ENCODE measurements at places on chromosomes 5 and 9. TPM values are rescaled to one million over a fixed set of nuclear protein-coding genes. Genes with fewer than 3 reads are reported as not detected.

- H3K4me3 ChIP-seq = no peak overlapping the region
- no peaks in the 10 kb centered on the region for H3K4me1 ChIP-seq
- H3K27me3 ChIP-seq = no peaks in the 10 kb centered on the region
- H3K27ac ChIP-seq = no peak overlapping the region
- DNase-seq = no peak
These were observed 258.1 kb upstream of the IRX2 start for GRCh38 chr5:3009605-3010004.

GRCh38 chr9:130699047-130699446, 5.5 kb downstream of the EXOSC2 start:
- H3K27ac ChIP-seq = no peak overlapping the region
- no peak for DNase-seq
- peaks cover 37% of the 10 kb centered on the region for H3K4me1 ChIP-seq
- H3K36me3 ChIP-seq = peaks cover 21% of the 10 kb centered on the region

- DNase-seq = no peak
- H3K27ac ChIP-seq = no peak overlapping the region
- H3K36me3 ChIP-seq = peaks cover 4% of the 10 kb centered on the region
- H3K27me3 ChIP-seq = peaks cover 51% of the 10 kb centered on the region
- H3K4me1 ChIP-seq = no peaks in the 10 kb centered on the region
- no peak overlapping the region for H3K4me3 ChIP-seq
These were observed 35.5 kb upstream of the ADAMTSL1 start for GRCh38 chr9:18438300-18438925.

DNA sequence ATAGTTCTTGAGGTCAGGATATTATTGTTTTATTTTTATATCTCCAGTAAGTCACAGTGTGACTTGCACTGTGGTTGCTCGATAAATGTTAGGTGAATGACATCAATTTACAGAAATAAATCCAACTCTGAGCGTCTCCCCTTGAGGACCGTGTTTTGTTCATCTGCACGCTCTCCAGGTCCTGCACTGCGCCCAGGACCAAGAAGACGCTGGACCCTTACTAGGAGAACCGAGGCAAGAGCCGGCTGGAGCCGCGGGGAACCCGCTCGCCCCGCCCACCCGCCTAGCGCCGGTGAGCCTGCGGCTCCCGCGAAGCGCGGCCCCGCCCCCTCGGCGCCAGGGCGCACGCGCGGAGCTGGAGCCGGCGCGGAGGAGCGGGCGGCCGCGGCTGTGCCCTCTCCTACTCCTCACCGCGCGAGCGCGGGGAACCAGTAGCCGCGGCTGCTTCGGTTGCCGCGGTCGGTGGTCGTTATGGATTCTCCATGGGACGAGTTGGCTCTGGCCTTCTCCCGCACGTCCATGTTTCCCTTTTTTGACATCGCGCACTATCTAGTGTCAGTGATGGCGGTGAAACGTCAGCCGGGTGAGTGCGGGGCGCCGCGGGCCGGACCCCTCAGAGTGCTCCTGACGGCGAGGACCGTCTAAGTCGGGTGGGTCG, at the start of gene TMEM38B:
Gene TMEM38B, plus strand, starts transcription at position 352 of the 658 bp plus-strand sequence. Its CDS starts 120 bp downstream, at position 472.
- peaks cover 34% of the 10 kb centered on the region for H3K27me3 ChIP-seq
- DNase-seq = peak; percentile 86
- H3K4me1 ChIP-seq = peaks cover 17% of the 10 kb centered on the region
- peak within 1 kb of the TSS; percentile 92 for H3K4me3 ChIP-seq

- H3K36me3 ChIP-seq = no peaks in the 10 kb centered on the region
- DNase-seq = no peak
- no peaks in the 10 kb centered on the region for H3K4me1 ChIP-seq
- H3K27ac ChIP-seq = no peak overlapping the region
- peaks cover 57% of the 10 kb centered on the region for H3K27me3 ChIP-seq
These were observed 44.2 kb downstream of the SH3PXD2B start for GRCh38 chr5:172410160-172410559.

DNA sequence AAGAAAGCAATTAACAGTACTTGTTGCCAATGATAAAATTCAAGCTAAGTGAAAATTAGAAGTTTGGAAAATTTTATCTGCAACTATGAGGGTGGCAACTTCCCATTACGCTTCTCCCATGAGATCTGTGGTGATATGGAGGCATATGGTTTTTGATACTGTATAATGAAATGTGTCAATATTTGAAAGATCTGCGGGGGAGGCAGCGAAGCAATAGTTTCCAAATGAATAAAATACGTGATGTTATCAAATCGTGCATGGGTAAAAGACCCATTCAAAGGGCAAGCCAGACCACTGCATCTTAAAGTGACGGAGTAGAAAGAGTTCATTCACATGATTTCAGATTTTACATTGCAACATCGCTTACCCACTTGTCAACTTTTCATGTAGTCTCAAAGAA, 20.9 kb upstream of the BOD1 start:
- peaks cover 24% of the 10 kb centered on the region for H3K27me3 ChIP-seq
- peaks cover 3% of the 10 kb centered on the region for H3K36me3 ChIP-seq
- H3K4me3 ChIP-seq = no peak overlapping the region
- no peak overlapping the region for H3K27ac ChIP-seq

DNA sequence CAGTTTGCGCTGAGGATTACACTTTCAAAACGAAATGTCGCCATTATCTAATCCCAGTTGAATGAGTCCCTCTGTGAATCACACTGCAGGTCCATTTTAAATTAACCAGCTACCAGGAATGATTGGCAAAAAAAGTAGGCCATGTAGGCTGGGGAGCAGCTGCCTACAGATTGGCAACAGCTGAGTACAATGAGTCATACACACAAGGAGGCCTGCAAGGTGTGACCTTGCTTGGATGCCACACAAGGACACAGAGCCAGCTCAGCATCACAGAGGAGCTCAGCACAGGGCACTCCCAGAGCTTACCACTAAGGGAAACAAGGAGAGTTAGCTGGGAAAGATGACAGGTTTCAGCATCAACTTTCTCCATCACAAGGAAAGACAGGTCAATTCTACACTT, 12.9 kb downstream of the HAVCR1 start:
- DNase-seq = no peak
- no peak overlapping the region for H3K27ac ChIP-seq
- no peak overlapping the region for H3K4me3 ChIP-seq
- no peaks in the 10 kb centered on the region for H3K36me3 ChIP-seq

GRCh38 chr5:103889500-103890209, 327.1 kb upstream of the NUDT12 start:
- H3K27me3 ChIP-seq = no peaks in the 10 kb centered on the region
- no peak for DNase-seq
- no peak overlapping the region for H3K27ac ChIP-seq
- H3K4me1 ChIP-seq = no peaks in the 10 kb centered on the region
- no peak overlapping the region for H3K4me3 ChIP-seq

- peaks cover 3% of the 10 kb centered on the region for H3K36me3 ChIP-seq
- DNase-seq = no peak
- no peak overlapping the region for H3K27ac ChIP-seq
- H3K4me1 ChIP-seq = no peaks in the 10 kb centered on the region
- H3K27me3 ChIP-seq = no peaks in the 10 kb centered on the region
These were observed 89.5 kb upstream of the TTC23L start for GRCh38 chr5:34749431-34749873.

BRINP1 gene
- not detected for total RNA-seq

CD74 gene
- 477 TPM for total RNA-seq

NDUFS4 gene
- total RNA-seq = 23.3 TPM

Data from T-helper 17 cell (primary cell).